ENCODE measurements at places on chromosomes 5 and 9. TPM values are rescaled to one million over a fixed set of nuclear protein-coding genes. Genes with fewer than 3 reads are reported as not detected.

DNA sequence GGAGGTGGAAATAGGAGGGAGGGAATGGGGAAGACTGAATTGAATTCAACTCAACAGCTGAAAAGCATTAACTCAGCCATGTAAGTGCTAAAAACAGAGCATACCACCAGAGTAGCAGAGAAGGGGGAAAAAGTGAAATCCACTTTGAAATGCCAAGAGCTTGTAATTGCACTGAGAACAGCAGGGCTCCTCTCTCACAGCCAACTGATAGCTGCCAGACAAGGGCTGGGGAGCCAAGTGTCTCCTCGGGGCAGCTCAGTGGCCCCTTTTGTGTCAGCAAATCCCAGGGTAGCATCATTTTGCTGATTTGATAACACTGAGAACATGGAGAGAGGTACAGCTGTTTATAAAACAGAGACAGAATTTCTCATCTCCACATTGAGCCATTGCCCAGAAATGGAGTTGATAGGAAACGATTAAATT lies 182.5 kb downstream of the FRMD3 start:
- no peak overlapping the region for H3K4me3 ChIP-seq
- H3K4me1 ChIP-seq = no peaks in the 10 kb centered on the region
- H3K27ac ChIP-seq = no peak overlapping the region
- no peaks in the 10 kb centered on the region for H3K36me3 ChIP-seq
- no peak for DNase-seq

GRCh38 chr5:65790371-65791163 lies 68.6 kb downstream of the NLN start:
- H3K27me3 ChIP-seq = no peaks in the 10 kb centered on the region
- no peaks in the 10 kb centered on the region for H3K4me1 ChIP-seq
- H3K36me3 ChIP-seq = peaks cover 7% of the 10 kb centered on the region
- no peak for DNase-seq

GRCh38 chr5:17185349-17185748 lies 32.1 kb upstream of the BASP1 start:
- H3K27ac ChIP-seq = no peak overlapping the region
- H3K4me1 ChIP-seq = no peaks in the 10 kb centered on the region
- DNase-seq = no peak
- no peaks in the 10 kb centered on the region for H3K27me3 ChIP-seq

DNA sequence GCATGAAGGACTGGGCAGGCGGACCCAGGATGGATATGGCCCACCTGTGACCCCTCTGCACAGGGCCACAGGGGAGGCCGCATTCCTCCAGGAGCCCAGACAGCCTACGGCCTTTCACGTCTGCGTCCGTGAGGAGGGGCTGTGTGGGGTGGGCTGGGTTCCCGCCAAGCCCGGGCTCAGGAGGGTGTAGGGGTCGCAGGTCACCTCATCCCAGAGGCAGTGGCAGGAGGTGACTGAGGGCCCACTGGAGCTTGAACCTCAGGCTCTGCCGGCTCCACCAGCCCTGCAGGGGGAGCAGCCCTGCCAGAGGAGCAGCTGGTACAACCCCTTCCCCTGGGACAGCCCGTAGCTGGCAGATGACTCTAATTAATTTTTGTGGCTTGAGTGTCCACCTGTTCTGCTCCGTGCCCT lies 40.7 kb upstream of the CACNA1B start:
- H3K4me1 ChIP-seq = no peaks in the 10 kb centered on the region
- H3K27me3 ChIP-seq = no peaks in the 10 kb centered on the region
- no peak overlapping the region for H3K4me3 ChIP-seq
- no peaks in the 10 kb centered on the region for H3K36me3 ChIP-seq

CCL21 gene
- 5.2 TPM for total RNA-seq

Data from right lobe of liver (tissue), 6 donors.